ENCODE measurements at places on chromosomes 16 and 17.
A peak's percentile ranks its signal among the peaks of the same experiment; 100 is the strongest.

DNA sequence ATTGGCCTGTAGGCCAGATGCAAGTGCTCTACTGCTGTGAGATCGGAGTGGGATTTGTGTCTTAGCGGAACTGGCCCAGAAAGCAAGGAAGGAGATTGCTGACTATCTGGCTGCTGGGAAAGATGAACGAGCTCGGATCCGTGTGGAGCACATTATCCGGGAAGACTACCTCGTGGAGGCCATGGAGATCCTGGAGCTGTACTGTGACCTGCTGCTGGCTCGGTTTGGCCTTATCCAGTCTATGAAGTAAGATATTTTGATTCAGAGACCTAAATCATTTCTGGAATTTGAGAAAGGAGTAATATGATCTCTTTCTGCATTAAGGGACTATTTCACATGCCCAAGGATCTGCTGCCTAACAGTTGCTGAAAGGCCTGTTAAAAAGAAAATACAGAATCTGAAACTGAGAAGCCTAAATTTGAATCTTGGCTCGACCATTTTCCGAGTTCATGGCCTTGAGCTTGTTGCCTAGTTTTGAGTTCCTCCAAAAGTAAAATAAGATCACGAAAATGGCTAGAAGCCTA, 21.1 kb downstream of the IST1 start:
- DNase-seq: no peak

- no peak for DNase-seq
Observed at GRCh38 chr16:88850531-88851199, 6.1 kb downstream of the GALNS start.

GRCh38 chr16:15464401-15465186, 30.2 kb downstream of the BMERB1 start:
- no peak for DNase-seq

DNA sequence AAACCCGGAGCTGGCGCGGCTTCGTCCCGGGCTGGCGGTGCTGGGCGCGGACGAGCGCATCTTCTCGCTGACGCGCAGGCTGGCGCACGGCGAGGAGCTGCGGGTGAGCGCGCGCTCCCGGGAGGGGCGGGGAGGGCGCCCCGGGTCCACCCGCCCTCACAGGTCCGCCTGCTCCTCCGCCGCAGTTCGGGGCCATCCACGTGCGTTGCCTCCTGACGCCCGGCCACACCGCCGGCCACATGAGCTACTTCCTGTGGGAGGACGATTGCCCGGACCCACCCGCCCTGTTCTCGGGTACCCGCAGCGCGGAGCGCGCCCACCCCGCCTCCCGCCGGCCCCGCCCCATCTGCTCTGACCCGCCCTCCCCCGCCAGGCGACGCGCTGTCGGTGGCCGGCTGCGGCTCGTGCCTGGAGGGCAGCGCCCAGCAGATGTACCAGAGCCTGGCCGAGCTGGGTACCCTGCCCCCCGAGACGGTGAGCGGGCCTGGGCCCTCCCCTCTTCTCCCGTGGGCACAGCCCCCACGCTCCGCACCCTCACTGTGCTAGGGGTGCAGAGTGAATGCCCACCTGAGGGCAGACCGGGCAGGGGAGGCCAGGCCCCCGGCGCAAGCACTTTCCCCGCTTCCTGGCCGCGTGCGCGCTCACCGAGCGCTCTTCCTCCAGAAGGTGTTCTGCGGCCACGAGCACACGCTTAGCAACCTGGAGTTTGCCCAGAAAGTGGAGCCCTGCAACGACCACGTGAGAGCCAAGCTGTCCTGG, 1.4 kb downstream of the HAGHL start:
- peak; percentile 48 for DNase-seq

- no peak for DNase-seq
Observed at GRCh38 chr16:74451951-74452758, 30.9 kb upstream of the CLEC18B start.

- no peak for DNase-seq
Observed at GRCh38 chr17:78124081-78124835, 4.3 kb downstream of the TMC6 start.

- no peak for DNase-seq
Observed at GRCh38 chr17:42518046-42518754, 17.8 kb upstream of the NAGLU start.

- no peak for DNase-seq
Observed at GRCh38 chr17:59298521-59298920, 32.9 kb upstream of the YPEL2 start.

- DNase-seq: no peak
Observed at GRCh38 chr17:41521574-41522261, 3.0 kb upstream of the KRT15 start.

DNA sequence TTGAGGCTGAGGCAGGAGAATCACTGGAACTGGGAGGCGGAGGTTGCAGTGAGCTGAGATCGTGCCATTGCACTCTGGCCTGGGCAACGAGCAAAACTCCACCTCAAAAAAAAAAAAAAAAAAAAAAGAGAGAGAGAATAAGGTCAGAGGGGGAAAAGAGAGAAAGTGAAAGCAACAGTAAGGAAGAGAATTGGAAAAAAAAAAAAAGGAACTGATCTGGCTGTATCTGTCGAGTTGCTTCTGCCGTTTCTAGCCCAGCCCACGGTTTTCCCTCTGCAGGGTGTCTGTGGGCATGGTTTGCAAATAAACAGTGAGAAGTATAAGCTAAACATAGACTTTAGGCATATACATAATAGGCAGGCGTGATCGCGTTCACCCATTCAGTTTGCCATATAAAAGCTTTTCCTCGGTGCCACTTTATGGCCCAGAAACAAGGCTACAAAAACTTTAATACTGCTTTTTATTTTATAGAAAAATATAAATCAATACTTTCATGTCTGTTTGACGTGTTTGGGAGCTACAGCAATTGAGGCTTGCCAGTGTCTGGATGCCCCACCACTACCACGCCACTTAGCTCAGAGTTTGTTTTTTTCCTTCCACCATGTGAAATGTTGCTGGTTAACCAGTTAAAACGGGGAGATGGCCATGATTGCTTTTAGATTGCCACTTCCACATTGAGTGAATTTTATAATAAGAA, 436.7 kb downstream of the MAF start:
- DNase-seq: no peak

GRCh38 chr16:86354641-86355513, 155.4 kb upstream of the FOXF1 start:
- DNase-seq: no peak

GRCh38 chr17:43759836-43760235, 1.2 kb upstream of the SOST start:
- DNase-seq: no peak

GRCh38 chr17:77768248-77768852, 190.2 kb upstream of the TNRC6C start:
- DNase-seq: no peak

GRCh38 chr16:71666928-71667707, 41.1 kb downstream of the MARVELD3 start:
- DNase-seq: no peak

- DNase-seq: no peak
Observed at GRCh38 chr17:29368926-29369325, 21.2 kb upstream of the TAOK1 start.

DNA sequence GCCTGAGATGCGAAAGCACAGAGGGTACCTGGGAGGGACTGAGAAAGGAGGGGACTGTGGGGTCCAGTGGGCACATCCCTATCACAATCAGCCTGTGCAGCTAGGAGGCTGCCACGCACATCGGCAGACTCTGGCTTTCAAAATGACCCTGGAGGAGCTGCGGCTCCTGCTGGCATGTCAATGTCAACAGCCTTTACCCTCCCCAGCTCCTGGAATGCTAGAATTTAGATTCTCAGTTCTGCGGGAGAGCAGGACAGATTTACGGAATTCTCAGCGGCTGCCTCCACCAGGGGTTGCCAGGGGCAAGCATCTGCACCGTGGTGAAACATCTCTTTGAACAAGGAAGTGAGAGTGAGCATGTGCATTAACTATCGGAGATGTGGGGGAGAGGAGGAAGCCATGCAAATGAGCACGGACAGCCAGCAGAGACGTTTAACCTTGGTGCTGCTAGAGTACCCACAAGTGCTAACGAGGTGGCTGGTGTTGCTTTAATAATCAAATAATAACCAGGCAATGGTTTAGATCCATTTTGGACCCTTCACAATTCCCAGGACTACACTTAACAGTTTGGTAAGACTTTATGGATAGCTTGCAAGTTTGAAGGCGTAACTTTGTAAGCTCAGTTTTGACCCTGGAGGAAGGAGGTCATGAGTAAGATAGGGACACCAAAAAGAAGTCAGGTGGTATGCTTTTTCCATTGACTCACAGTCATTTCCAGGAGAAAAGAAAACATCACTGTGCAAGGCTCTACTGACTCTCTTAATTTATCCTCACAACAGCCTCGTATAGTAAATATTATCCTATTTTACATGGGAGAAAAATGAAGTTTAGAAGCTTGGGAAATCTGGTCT, 54.1 kb downstream of the XYLT1 start:
- peak; percentile 38 for DNase-seq

DNA sequence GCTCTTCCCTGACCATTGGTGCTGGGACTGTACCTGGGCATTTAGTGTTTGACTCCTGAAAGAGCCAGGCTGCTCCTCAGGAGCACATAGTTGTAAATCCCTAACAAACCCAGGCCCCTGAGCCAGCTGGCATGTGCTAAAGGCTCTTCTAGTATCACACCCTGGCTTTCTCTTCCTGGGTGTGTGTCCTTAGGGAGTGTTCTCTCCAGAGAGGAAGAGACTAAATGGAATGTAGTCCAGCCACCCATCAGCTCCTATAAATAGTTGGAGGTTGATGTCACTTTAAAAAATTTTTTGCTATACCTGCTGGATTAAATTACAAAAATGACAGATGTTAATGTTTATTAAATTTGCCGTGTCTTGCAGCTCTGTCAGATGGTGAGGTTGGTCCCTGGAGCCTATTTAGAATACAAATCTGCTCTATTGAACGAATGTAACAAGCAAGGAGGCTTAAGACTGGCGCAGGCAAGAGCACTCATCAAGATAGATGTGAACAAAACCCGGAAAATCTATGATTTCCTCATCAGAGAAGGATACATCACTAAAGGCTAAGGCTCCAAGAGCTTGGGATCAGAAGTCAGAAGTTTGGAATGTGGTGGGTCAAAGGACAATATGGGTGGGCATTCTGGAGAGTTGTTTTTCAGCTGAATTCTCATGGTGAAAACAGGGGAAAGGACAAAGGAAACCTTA, 13.1 kb upstream of the DUSP14 start:
- no peak for DNase-seq

DNA sequence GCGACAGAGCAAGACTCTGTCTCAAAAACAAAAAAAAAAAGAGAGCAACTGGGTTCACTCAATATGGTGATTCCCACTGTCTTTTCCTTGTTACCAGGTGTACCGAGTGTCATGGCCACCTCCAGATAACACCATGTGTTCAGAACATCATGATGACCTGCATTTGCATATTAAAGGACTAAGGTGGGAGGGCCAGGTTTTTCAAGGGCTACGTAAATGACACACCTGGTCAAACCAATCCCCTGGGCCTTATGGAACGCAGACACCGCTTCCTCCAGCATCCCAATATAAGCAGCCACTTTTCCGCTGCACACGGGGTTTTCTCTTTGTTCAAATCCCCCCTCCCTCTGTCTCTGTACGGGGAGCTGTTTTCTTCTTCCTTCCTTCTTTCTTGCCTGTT, 29.3 kb downstream of the WSCD1 start:
- DNase-seq: no peak

Data from activated CD4-positive, alpha-beta T cell treated with anti-CD3 and anti-CD28 coated beads for 4 hours (primary cell).